ENCODE measurements at places on chromosomes 4 and X.
A peak's percentile ranks its signal among the peaks of the same experiment; 100 is the strongest.

DNA sequence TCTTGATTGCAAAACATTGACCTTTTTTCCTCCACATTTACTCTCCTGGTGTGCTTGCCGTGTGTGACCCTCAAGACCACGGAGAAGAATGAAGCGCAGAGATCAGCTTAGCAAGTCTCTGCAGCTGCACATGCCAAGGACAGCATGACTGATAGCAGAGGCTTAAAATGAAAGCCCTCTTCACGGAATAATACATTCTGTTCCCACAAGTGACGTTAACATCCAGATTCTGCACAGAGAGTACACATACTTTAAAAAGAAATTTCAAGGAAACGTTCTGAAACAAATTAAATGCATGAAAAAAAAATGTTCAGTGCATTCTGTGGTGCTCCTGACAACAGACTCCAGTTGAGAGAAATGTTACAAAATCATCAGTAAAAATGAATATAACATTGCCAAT is 60.9 kb downstream of the SLC7A11 start:
- no peaks in the 10 kb centered on the region for H3K4me1 ChIP-seq
- H3K27ac ChIP-seq: no peak overlapping the region
- no peak for DNase-seq
- no peak overlapping the region for H3K4me3 ChIP-seq

DNA sequence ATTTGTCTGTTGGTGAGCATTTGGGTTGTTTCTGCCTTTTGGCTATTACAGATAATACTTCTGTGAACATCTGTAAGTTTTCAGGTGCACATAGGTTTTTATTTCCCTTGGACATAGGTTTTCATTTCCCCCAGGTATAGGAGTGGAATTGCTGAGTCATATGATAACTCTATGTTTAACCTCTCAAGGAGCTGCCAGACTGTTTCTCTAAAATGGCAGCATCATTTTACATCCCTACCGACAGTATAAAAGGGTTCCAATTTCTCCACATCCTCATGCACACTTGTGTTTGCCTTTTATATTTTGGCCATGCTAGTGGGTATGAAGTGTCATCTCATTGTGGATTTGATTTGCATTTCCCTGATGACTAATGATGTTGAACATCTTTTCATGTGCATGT is 53.5 kb downstream of the TMEM164 start:
- H3K4me1 ChIP-seq: no peaks in the 10 kb centered on the region
- H3K36me3 ChIP-seq: no peaks in the 10 kb centered on the region
- no peak overlapping the region for H3K27ac ChIP-seq
- no peaks in the 10 kb centered on the region for H3K27me3 ChIP-seq
- H3K4me3 ChIP-seq: no peak overlapping the region
- no peak for DNase-seq

GRCh38 chr4:55762819-55763218 is 56.8 kb upstream of the EXOC1L start:
- H3K4me3 ChIP-seq: no peak overlapping the region
- DNase-seq: no peak
- no peaks in the 10 kb centered on the region for H3K4me1 ChIP-seq
- no peak overlapping the region for H3K27ac ChIP-seq
- no peaks in the 10 kb centered on the region for H3K36me3 ChIP-seq

- no peaks in the 10 kb centered on the region for H3K4me1 ChIP-seq
- no peak overlapping the region for H3K4me3 ChIP-seq
- 0 out of 2 replicates have a peak, but pooled peaks cover 3% of the 10 kb centered on the region for H3K27me3 ChIP-seq
Observed at GRCh38 chr4:151857368-151857767, 96.6 kb upstream of the GATB start.

GRCh38 chr4:177448850-177449249 is 6.6 kb upstream of the AGA start:
- H3K27ac ChIP-seq: no peak overlapping the region
- DNase-seq: no peak
- H3K4me1 ChIP-seq: no peaks in the 10 kb centered on the region
- H3K4me3 ChIP-seq: no peak overlapping the region
- no peaks in the 10 kb centered on the region for H3K27me3 ChIP-seq

DNA sequence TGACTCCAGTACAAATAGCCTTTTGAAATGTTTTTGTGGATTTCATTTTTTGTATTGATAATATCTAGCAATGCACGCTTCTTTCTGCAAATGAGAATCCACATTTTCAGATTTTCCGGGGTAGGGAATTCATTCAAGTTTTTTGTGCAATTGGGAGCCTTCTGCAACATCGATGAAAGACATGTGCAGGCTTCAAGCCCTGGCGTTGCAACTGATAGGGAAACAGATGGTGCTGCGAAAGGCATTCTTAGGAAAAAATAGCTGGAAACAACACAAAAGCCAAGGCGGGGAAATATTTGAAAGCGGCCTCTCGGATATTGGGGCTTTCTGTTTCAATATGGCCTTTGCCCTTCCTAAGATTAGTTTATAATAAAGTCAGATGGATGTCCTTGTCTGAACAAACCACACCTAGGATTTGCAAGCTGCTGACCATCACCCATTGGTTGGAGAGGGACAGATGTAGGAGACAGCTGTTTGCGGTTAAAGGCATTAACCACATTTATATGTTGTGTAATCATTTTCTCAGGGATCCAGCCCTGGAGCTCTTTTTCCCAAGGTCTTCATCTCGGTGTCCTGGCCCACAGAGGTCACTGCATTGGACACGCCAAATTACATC is 136.5 kb downstream of the PRKX start:
- H3K27ac ChIP-seq: no peak overlapping the region
- H3K27me3 ChIP-seq: no peaks in the 10 kb centered on the region
- no peaks in the 10 kb centered on the region for H3K36me3 ChIP-seq

DNA sequence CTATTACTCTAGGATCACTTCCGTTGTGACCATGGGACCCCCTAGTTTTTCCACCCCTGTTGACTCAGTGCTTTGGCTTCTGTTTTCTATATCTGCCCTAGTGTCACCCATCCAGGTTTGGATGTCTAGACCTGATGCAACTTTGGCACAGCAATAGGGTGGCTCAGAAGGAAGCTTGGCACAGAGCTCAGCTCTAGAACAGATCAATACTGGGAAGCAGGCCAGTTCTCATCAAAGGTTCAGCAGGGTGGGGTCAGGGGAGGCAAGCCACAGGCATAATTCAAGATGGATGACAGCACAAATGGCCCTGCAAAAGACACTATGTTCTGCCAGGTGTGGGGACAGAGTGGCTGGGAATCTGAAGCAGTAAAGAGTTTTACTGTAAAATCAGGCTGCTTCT is 74.2 kb upstream of the EGFL6 start:
- no peaks in the 10 kb centered on the region for H3K36me3 ChIP-seq
- H3K4me1 ChIP-seq: no peaks in the 10 kb centered on the region
- H3K27ac ChIP-seq: no peak overlapping the region
- no peaks in the 10 kb centered on the region for H3K27me3 ChIP-seq

DNA sequence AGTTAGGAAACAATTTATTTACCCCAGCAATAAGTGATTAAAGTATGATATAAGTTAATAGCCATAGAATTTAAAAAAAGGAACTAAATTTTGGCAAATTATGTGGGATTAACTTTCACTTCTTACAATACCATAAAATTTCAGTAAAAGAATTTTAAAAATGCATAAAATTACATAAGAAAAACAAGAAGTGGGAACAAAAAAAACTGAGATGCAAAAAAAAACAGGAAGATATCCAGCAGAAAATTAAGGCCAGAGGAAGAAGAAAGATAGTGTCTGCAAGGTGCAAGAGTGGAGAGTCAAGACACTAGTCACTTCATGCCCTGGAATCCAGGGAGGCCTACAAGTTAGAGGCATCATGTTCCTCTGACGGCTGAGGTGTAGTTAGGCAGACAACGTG is 184.2 kb downstream of the GASK1B start:
- H3K27me3 ChIP-seq: no peaks in the 10 kb centered on the region
- no peak for DNase-seq
- H3K27ac ChIP-seq: no peak overlapping the region
- no peaks in the 10 kb centered on the region for H3K4me1 ChIP-seq
- no peaks in the 10 kb centered on the region for H3K36me3 ChIP-seq

- H3K4me1 ChIP-seq: no peaks in the 10 kb centered on the region
- no peak for DNase-seq
- H3K36me3 ChIP-seq: no peaks in the 10 kb centered on the region
- no peak overlapping the region for H3K27ac ChIP-seq
- H3K4me3 ChIP-seq: no peak overlapping the region
Observed at GRCh38 chr4:163600727-163601126, 106.2 kb downstream of the TMA16 start.

- no peaks in the 10 kb centered on the region for H3K36me3 ChIP-seq
- H3K27ac ChIP-seq: no peak overlapping the region
- DNase-seq: no peak
- H3K4me1 ChIP-seq: no peaks in the 10 kb centered on the region
- H3K4me3 ChIP-seq: no peak overlapping the region
Observed at GRCh38 chr4:13918991-13919441, 291.5 kb upstream of the BOD1L1 start.

GRCh38 chr4:39526765-39527295 is 409 bp downstream of the UGDH start:
- no peak for DNase-seq
- H3K36me3 ChIP-seq: peaks cover 5% of the 10 kb centered on the region
- peaks cover 16% of the 10 kb centered on the region for H3K4me1 ChIP-seq
- peak overlapping the region; percentile 98 for H3K27ac ChIP-seq
- peak overlapping the region; percentile 92 for H3K4me3 ChIP-seq

- H3K27ac ChIP-seq: no peak overlapping the region
- no peaks in the 10 kb centered on the region for H3K27me3 ChIP-seq
- no peak for DNase-seq
- H3K36me3 ChIP-seq: no peaks in the 10 kb centered on the region
- no peaks in the 10 kb centered on the region for H3K4me1 ChIP-seq
- H3K4me3 ChIP-seq: no peak overlapping the region
Observed at GRCh38 chrX:6460893-6461490, 73.9 kb downstream of the VCX3A start.

GRCh38 chrX:153388722-153389459 is 12.3 kb downstream of the PNMA6E start:
- no peak overlapping the region for H3K27ac ChIP-seq
- H3K4me3 ChIP-seq: no peak overlapping the region
- no peak for DNase-seq
- H3K4me1 ChIP-seq: no peaks in the 10 kb centered on the region

- H3K4me3 ChIP-seq: no peak overlapping the region
- no peaks in the 10 kb centered on the region for H3K27me3 ChIP-seq
- H3K36me3 ChIP-seq: no peaks in the 10 kb centered on the region
- DNase-seq: no peak
- no peaks in the 10 kb centered on the region for H3K4me1 ChIP-seq
- H3K27ac ChIP-seq: no peak overlapping the region
Observed at GRCh38 chr4:93814141-93814540, 14.4 kb upstream of the ATOH1 start.

DNA sequence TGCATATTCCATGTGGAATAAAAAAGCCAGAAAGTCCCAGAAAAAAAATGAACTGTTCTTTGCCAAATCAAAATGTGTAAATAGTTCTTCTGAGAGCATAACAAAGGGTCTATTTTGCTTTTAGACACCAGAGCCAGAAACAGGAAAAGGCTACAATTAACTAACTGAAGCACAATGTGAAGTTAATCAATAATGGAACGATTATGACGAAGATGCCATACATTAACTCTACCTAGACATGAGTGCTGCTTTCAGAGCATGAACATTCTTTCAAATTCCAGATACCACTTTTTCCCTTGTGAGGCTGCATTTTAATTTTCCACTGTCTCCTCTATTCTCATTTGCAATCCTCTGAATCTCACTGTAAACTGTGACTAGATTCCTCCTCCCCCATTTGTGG is 48.7 kb upstream of the PHOX2B start:
- H3K36me3 ChIP-seq: no peaks in the 10 kb centered on the region
- H3K27me3 ChIP-seq: no peaks in the 10 kb centered on the region
- H3K27ac ChIP-seq: no peak overlapping the region
- H3K4me1 ChIP-seq: no peaks in the 10 kb centered on the region

DNA sequence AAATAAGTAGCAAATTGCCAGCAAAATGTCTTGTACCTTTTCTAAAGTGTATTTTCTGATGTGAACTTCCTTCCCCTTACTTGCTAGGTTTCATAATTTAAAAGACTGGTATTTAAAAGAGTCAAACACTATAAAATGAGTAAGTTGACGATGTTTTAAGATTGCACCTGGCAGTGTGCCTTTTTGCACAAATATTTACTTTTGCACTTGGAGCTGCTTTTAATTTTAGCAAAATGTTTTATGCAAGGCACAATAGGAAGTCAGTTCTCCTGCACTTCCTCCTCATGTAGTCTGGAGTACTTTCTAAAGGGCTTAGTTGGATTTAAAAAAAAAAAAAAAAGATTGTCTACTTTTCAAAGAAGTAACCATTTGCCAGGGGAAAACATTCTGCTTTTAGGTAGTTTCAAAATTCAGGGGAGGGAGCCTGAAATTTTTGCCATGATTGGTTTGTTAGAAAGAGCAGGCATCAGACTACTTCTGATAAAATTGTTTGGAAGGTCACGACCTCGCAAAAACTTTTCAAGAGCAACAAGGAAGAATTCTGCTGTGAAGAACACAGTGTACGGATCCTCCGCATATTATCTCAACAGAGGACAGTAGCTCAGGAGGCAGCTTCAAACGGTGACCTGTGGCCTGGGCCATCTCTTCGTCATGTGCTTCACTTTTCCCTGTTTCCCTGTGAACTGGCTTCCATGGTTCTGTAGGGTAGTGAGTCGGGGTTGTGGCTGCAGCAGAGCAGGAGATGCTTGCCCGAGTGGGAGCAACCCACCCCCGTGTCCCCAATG is 66.1 kb downstream of the CDS1 start:
- H3K4me3 ChIP-seq: no peak overlapping the region
- H3K27me3 ChIP-seq: no peaks in the 10 kb centered on the region
- DNase-seq: no peak
- no peak overlapping the region for H3K27ac ChIP-seq
- H3K4me1 ChIP-seq: no peaks in the 10 kb centered on the region
- no peaks in the 10 kb centered on the region for H3K36me3 ChIP-seq

DNA sequence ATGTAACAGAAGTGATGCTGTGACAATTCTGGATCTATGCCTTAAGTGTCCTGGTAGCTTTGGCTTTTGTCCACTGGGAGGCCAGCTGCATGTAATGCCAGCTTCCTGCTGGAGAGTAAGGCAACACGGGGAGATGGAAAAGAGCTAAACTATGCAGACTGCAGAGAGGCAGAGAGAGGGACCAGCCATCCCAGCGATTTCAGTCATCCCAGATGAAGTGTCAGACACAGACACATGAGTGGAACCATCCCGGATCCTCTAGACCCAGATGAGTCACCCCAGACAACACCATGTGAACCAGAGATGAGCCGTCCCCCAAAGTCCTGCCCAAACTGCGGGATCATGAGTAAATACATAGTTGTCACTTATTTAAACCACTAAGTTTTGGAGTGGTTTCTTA is 14.6 kb downstream of the SRPX start:
- H3K27me3 ChIP-seq: no peaks in the 10 kb centered on the region
- no peak for DNase-seq
- H3K4me1 ChIP-seq: no peaks in the 10 kb centered on the region
- no peak overlapping the region for H3K27ac ChIP-seq
